Activated CD4-positive, CD25-positive, alpha-beta regulatory T cell (primary cell): ENCODE measurements at places on chromosomes 6 and 20.

DNA sequence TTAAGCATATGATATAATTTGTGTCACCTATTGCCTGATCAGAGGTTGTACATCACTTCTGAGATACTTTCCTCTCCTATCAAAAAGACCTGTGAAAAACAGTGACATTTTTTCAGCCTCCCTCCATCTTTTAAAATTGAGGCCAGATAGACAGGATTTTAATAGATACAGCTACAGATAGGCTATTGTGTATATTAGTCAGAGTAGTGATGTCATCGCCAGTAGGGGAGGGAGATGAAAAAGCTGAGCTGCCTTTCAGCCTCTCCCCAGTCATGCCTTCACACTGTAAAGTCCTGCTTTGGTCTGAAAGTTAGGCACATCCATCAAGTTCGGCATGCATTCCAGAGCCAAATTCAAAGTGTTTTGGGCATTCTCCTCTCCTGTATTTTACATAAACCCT, 7.9 kb upstream of the PABPC1L start:
- DNase-seq: no peak

- DNase-seq: no peak
Observed at GRCh38 chr6:114135363-114135971, 164.5 kb upstream of the HDAC2 start.

DNA sequence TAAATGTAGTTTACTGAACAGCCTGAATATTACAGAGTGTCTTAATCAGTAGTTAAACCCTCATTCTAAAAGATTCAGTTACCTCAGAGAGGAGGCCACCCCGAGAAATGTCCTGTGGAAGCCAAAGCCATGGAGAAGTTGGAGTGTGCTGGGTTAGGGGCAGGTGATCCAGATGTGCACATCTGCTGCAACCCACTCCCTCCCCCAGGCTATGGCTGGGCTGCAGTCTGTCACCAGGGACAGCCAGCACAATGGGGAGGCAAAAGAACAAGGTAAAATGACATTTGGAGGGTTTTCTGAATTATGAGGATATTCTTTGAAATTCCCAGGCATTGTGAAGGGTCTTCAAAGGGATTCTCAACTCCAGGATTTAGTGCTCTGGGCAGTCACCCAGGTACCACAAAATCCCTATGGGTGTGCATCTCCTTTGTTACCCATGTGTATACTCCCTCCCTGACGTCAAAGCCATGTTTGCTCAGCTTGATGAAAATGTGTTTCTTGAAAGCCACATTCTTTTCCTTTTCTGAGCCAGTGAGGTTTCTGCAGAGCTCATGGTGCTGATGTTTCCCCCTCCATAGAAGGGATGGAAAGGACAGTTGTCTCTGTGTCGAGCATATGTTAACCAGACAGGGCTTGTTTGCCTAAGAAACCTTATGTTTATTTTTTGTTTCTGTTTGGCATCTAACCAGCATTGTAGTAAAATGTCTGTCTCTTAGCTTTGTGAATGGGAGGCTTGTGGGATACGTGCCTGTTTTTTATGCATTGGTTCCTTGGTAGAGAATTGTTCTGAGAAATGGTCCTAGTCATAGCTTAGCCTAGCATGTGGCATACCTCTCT, 212.3 kb upstream of the TBX18 start:
- no peak for DNase-seq

DNA sequence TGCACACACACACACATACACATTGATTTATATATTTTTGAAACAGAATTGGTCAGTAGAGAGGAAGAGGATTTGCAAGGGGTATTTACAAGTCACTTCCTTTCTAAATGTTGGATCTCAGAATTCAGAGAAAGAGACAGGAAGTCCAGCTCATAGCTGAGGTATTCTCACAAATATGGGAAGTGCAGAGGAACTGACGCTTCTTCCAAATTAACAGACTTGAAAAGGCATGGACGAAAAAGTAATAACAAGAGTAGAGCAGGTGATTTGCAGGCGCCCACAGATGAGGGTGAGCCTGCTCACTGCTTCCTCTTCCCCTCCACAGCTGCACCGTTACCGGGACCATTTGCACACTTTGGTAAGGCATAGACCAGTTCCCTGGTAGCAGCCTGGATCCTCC, 246.4 kb downstream of the PHACTR1 start:
- no peak for DNase-seq

DNA sequence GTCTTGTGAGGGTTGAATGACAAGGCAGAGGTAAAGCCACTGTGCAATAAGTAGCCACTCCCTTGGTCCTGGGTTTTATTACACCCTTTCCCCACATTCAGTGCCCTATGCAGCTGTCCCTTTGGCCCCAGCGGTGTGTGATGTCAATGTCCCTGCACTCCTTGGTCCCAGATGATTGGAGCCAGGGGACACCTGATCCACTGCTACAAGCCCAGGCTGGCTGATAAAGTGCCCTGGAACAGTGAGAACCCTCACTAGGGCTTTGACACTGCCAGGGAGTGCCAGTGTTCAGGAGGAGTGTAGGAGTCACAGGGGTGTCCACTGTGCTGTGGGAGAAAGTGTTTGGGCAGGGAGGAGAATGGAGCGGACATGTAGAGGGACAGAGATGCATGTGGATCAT, 30.4 kb downstream of the GABRR1 start:
- no peak for DNase-seq
